Epithelial cell of prostate (primary cell): ENCODE measurements at places on chromosomes 7 and 10.

GRCh38 chr7:10998996-10999757, 25.5 kb downstream of the PHF14 start:
- DNase-seq, result no peak

DNA sequence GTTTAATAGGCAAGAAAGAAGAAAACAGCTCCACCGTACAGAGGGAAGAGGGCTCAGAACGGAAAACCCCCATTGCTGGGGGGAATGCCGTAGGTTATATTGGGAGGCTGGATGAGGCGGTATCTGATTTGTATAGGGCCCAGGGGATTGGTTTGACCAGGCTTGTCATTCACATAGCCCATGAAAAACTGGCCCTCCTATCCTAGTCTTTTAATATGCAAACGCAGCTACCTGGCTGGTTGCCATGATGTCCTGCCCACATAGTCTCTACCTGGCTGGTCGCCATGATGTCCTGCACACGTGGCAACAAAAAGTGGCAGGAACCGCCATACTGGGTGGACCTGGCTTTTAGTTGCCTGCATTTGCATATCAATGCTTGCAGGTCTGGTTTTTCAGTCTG, 84.7 kb downstream of the AUTS2 start:
- DNase-seq, result no peak

DNA sequence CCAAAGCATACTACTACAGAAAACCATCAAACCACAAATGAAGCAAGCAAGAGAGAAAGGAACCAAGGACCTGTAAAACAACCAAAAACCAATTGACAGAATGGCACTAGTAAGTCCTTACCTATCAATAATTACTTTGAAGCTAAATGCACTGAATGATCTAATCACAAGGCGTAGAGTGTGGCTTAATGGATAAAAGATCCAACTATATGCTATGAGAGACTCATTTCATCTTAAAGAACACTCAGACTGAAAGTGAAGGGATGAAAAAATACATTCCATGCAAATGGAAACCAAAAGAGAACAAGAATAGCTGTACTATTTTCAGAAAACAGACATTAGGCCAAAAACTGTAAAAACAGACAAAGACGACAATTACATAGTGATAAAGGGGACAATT, 70.7 kb downstream of the CRPPA start:
- no peak for DNase-seq

DNA sequence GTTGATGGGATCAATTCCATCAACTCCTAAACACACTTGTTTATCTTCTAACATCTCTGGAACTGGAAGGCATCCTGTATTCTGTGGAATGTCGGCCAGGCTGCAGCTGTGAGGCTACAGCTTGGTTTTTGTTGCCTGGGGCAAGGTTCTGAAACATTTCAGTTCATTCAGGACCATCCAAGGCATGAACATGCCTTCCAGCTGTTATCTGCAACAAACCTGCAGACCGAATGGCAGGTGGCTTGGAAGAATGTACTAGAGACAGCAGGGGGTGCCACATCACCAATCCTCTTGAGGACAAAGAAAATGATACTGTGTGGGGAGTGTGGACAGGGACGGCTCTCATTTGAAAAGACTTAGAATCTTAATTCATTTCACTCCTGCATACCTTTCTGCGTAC, 12.4 kb downstream of the PAPOLB start:
- no peak for DNase-seq

- no peak for DNase-seq
These were observed 126.7 kb upstream of the STK17A start for GRCh38 chr7:43456200-43456599.

DNA sequence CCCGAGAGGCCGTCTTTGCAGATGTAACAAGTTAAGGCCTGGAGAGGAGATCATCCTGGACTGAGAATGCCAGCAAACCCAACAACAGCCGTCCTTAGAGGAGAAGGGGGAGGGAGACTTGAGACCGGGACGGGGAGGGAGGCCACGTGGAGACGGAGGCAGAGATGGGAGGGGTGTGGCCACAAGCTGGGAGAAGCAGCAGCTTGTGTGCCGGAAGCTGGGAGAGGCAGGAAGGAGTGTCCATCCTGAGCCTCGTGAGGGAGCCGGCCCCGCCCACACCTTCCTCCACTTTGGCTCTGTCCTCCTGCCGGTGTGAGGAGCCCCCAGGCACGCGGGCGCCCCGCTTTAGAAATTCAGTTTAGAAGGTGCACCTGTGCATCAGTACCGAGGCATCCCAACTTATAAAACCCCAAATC, 95.7 kb downstream of the DNAJB6 start:
- DNase-seq, result peak; percentile 52

GRCh38 chr7:82405301-82405700, 38.3 kb downstream of the CACNA2D1 start:
- no peak for DNase-seq

- no peak for DNase-seq
These were observed 39.4 kb upstream of the TARP start for GRCh38 chr7:38312821-38313220.

GRCh38 chr7:47357361-47357760, 224.6 kb downstream of the TNS3 start:
- DNase-seq, result no peak

GRCh38 chr7:148686312-148686937, 12.3 kb upstream of the CUL1 start:
- DNase-seq, result no peak

- no peak for DNase-seq
These were observed at the start of gene C10orf53 for GRCh38 chr10:49679480-49679893. Gene C10orf53 (plus strand): TSS chr10:49679651. CDS start chr10:49679698, 47 bp downstream.

- DNase-seq, result no peak
These were observed 734.8 kb downstream of the TNS3 start for GRCh38 chr7:46847126-46847525.

DNA sequence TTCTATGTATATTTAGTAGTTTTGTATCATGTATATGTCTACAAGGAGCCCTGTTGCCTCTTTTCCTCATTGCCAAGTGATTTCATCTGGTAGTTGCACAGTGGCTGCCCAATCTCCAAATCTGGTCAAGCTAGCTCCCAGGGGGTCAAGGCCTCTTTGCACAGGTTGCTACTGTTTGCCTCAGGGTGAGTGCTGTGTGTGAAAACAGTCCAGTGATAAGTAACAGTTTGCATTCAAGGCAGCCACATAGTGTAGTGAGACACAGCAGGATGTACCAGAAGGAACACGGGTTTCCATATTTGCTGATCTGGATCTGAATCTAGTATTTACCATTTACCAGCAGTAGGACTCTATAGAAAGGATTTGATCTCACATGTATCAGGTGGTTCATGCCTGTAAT, 13.3 kb upstream of the EPC1 start:
- no peak for DNase-seq

GRCh38 chr10:123585477-123586445, 80.4 kb upstream of the GPR26 start:
- no peak for DNase-seq

DNA sequence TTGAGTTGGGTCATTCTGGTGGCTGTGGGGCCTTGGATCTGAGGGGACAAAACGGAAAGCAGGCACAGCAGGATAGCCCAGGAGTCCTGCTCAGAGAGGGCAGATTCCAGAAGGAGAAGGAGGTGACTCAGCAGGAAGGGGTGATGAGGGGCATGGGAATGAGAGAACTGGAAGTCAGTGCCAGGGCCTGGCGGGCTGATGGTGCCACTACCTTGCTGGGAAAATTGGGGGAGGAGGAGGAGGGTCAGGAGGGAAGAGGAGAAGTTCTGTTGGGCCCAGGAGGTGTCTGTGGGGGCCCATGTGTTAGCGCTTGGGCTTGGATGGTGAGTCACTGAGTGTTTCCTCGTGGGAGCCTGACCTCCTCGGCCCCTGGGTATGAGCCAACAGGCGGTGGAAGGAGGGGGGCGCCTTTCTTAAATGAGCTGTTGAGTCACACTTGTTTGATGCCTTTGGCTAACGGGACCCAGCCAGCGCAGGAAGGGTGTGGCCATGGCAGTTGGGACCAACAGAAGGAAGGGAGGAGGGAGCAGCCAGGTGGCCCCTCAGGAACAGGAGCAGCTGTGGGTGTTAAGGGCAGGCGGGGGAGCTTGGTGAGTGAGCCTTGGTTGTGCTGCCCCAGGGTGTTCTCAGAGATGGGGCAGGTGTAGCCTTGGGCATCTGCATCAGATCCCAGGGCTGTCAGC, 130.0 kb upstream of the BTBD16 start:
- peak; percentile 29 for DNase-seq

GRCh38 chr7:92731335-92732063, 104.9 kb downstream of the CDK6 start:
- no peak for DNase-seq

GRCh38 chr10:11320809-11321520, 290.5 kb downstream of the USP6NL start:
- DNase-seq, result no peak

DNA sequence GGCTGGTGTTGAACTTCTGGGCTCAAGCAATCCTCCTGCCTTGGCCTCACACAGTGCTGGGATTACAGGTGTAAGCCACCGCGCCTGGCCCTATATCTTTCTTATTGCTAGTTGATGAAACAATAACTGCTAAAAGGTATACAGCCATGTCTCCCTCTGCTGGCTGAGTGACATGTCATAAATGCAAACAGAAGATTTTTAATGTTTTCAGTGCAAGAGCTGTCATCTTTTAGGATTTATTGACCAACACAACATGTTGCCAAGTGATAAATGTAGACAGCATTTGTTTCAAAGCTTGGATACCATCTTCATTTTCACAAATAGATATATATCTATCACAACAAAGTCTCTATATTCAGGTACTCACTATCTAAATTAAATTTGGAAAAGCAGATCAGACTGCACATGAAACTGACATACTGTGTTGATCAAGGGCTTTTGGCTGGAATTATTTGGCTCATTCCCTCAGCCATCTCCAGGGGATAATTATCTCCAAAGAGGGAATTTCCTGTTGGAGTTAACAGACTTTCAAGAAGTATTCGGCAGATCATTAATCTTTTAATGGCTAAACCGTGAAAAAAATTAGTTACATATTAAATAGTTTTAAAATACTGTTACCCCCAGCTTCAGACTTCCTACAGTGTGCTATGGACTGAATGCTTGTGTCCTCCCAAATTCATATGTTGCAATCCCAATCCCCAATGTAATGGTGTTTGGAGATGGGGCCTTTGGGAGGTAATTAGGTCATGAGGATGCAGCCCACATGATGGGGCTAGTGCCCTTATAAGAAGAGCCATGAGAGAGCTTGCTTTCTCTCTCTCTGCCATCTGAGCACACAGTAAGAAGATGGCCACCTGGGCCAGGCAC, 41.3 kb upstream of the SRPK2 start:
- DNase-seq, result no peak

DNA sequence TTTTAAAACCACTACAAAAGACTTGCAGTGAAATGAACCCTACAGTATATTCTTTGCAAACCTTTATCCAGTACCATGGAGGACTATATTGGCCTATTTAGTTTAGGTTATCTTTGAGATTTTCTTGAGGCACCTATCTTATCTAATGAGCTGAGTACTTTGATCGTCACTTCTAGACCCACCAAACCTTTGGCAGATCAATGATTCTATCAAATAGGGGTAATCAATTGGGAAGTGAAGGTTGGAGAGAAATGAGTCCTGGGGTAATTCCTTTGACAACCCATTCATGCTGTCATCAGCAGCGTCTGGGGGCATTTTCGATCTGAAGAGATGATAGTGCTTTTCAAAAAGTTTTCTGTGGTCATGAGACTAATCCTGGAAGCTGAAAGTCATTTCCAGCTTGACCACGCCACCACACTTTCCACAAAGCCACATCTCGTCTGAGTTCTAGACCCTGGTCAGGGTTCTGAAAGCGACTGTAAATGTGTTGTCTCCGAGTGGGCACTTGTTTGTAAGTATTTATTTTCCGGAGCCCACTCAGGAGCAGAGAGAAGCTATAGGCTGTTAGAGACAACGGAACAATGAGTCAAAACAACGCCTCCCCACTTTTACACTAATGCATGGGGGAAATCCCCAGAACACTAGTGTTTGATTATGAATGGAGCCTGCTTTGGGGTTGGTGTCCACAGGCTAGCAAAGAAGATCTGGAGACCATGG, 4.8 kb downstream of the EGR2 start:
- DNase-seq, result no peak

DNA sequence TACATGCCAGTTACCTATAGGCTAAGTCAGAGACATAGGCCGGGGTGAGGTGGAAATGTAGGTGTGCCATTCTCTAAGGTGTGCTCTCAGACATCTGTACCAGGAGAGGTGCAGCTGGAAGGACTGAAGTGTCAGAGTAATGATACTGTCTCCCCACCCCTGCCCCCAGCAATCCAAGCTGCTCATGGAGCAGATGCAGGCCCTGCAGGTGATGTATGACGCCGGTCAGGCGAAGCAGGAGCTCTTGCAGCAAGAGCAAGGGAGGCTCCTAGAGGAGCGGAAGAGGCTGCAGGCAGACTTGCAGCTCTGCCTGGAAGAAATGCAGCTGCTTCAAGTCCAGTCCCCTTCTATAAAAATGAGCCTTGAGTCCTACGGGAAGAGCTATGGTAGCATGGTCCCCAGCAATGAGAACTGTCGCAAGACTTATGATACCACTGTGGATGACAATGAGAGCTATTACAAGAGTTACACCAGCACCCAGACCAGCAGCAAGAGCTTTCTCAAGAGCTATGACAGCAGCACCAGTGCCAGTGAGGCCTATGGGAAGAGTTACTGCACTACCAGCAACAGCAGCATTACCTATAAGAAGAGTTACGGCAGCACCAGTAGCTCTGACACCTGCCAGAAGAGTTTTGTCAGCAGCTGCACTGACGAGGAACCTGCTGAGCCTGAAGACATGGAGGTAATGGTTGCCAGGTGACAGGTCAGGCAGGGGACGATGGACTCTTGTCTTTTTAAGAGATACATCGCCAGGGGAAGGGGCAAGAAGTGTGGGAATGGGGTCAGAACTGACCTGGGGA, 18.4 kb upstream of the FLNC start:
- DNase-seq, result no peak

- DNase-seq, result no peak
These were observed 181.1 kb downstream of the ZMYND11 start for GRCh38 chr10:316390-316789.

- DNase-seq, result no peak
These were observed 115.5 kb downstream of the TAF3 start for GRCh38 chr10:7933757-7934156.

GRCh38 chr10:92103376-92104090, 180.0 kb downstream of the BTAF1 start:
- no peak for DNase-seq

- DNase-seq, result no peak
These were observed 496.5 kb upstream of the MKI67 start for GRCh38 chr10:128622706-128623105.

DNA sequence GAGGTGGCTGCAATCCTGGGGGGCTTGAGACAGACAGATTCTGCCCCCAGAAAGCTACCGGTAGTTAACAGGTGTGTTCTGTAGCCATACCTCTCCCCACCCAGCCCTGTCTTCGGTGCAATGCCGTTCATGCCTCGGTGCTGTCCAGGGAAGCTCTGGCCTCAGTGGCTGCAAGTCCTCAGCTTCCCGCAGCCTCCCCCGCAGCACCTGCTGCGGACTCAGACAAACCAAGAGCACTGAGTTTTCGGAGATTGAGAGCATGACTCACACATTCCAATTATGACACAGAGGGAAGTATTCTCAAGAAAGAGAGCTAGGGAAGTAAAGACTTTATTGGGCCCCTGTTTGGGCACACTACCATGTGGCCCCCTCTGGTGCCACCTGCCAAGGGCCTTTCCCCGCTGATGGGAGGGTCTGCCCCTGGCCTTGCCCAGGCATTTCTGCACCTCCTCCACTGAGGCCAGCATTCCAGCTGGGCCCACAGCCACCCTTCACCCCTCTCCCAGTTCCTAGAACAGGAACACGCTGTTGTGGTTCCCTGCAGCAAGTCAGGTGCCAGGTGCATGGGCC, 30.2 kb upstream of the EZH2 start:
- peak; percentile 33 for DNase-seq
